A673 (cell line): ENCODE measurements at places on chromosomes 4 and X. TPM values are rescaled to one million over a fixed set of nuclear protein-coding genes. Genes with fewer than 3 reads are reported as not detected.

CENPI gene
- total RNA-seq = 34.8 and 40.9 TPM in 2 replicates

- no peaks in the 10 kb centered on the region for H3K4me1 ChIP-seq
- no peak overlapping the region for H3K27ac ChIP-seq
- no peaks in the 10 kb centered on the region for H3K27me3 ChIP-seq
- no peaks in the 10 kb centered on the region for H3K36me3 ChIP-seq
Observed at GRCh38 chrX:113947548-113947947, 636.3 kb upstream of the HTR2C start.

DNA sequence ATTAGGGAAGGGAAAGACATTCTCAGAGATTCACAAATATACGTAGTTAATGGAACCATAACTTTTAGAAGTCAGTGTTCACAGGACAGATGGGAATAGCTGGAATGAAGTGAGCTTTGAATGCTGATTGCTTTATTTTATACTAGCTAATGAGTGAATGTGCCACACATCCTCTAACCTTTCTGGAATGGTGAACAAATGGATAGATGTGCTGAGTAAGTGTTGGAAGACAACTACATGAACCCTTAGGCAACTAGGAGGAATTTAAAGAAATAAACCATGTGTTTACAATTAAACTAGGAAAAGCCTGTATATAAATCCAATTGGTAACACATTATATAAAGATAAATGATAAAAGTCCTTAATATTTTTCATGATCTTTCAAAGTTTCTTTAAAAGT is 91.6 kb upstream of the LIMCH1 start:
- no peak for DNase-seq
- no peak overlapping the region for H3K4me3 ChIP-seq
- H3K27me3 ChIP-seq = no peaks in the 10 kb centered on the region
- H3K4me1 ChIP-seq = no peaks in the 10 kb centered on the region
- H3K36me3 ChIP-seq = no peaks in the 10 kb centered on the region

DNA sequence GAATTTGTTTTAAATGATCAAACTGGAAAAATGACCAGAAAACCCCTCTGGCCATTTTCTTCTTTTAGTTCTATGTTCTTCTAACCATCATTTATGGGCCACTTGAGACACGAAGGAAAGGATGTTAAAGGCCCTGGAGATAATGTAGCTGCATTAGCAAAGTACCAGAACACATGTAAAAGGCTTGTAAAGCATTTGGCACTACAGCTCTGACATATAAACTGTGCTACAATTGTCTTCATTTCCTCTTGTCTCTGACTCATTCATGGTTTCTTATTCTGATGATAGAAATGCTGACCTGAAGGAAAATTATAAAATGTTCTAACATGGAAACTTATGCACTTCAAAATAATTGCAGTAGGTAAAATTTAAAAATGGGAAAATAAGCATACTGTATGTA is 388.7 kb downstream of the FAT4 start:
- H3K27ac ChIP-seq = no peak overlapping the region
- peak; percentile 56 for DNase-seq
- H3K27me3 ChIP-seq = no peaks in the 10 kb centered on the region
- H3K4me3 ChIP-seq = no peak overlapping the region
- no peaks in the 10 kb centered on the region for H3K4me1 ChIP-seq
- H3K36me3 ChIP-seq = no peaks in the 10 kb centered on the region

- no peaks in the 10 kb centered on the region for H3K4me1 ChIP-seq
- no peak overlapping the region for H3K27ac ChIP-seq
- no peaks in the 10 kb centered on the region for H3K36me3 ChIP-seq
Observed at GRCh38 chr4:31946456-31946855, 1226.3 kb downstream of the PCDH7 start.

GRCh38 chrX:318068-318738 is 393 bp downstream of the GTPBP6 start:
- DNase-seq = peak; percentile 99
- peak overlapping the region; percentile 98 for H3K4me3 ChIP-seq
- peak overlapping the region; percentile 99 for H3K27ac ChIP-seq
- peaks cover 25% of the 10 kb centered on the region for H3K36me3 ChIP-seq
- no peaks in the 10 kb centered on the region for H3K4me1 ChIP-seq
- no peaks in the 10 kb centered on the region for H3K27me3 ChIP-seq

GRCh38 chrX:129754056-129755024 is 15.6 kb downstream of the XPNPEP2 start:
- no peak overlapping the region for H3K27ac ChIP-seq
- H3K27me3 ChIP-seq = no peaks in the 10 kb centered on the region
- no peaks in the 10 kb centered on the region for H3K4me1 ChIP-seq
- no peak for DNase-seq
- no peak overlapping the region for H3K4me3 ChIP-seq
- no peaks in the 10 kb centered on the region for H3K36me3 ChIP-seq

DNA sequence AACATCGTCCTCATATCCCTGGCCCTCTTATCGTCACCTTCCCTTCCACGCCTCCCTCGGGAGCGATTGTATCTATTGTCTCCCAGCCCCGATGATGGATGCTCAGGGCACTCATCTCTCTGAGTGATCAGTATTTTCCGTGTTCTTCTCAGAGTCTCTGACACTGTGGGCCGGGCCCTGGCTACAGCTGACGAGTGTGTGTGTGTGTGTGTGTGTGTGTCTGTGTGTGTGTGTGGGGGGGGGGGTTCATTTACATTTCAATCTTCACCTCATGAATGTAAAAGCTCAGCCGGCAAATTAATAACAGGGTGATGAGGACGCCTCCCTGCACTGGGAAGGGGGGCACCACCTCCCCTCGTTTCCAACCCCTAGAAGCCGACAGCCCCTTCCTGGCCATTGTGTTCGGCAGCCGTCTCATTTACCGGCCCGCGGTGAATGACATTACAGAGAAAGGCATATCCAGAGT is 159.5 kb downstream of the SHOX start:
- DNase-seq = no peak
- no peak overlapping the region for H3K27ac ChIP-seq
- H3K4me1 ChIP-seq = no peaks in the 10 kb centered on the region
- H3K36me3 ChIP-seq = no peaks in the 10 kb centered on the region
- no peak overlapping the region for H3K4me3 ChIP-seq

GRCh38 chr4:185904381-185904780 is 92.4 kb upstream of the SORBS2 start:
- no peaks in the 10 kb centered on the region for H3K4me1 ChIP-seq
- H3K27me3 ChIP-seq = no peaks in the 10 kb centered on the region
- H3K27ac ChIP-seq = no peak overlapping the region
- no peak for DNase-seq
- H3K36me3 ChIP-seq = no peaks in the 10 kb centered on the region
